ENCODE measurements at places on chromosomes 1 and 21. TPM values are rescaled to one million over a fixed set of nuclear protein-coding genes. Genes with fewer than 3 reads are reported as not detected.

Gene FUBP1
- 108 TPM for total RNA-seq

Gene TMPRSS2
- not detected for total RNA-seq

Gene CD34
- not detected for total RNA-seq

Gene DCST2
- total RNA-seq, result 0.17 TPM

Gene AMIGO1
- total RNA-seq, result 1.2 TPM

Gene KCNJ9
- not detected for total RNA-seq

Gene LRRC7
- total RNA-seq, result not detected

Gene S100A1
- 0.75 TPM for total RNA-seq

Gene RNF186
- not detected for total RNA-seq

Gene CACNA1S
- not detected for total RNA-seq

Gene HRNR
- not detected for total RNA-seq

Gene LPAR3
- total RNA-seq, result 0.75 TPM

Gene PKP1
- 0.03 TPM for total RNA-seq

Gene OR2AJ1
- total RNA-seq, result not detected

Gene GABRD
- total RNA-seq, result 1.0 TPM

Gene OLIG1
- not detected for total RNA-seq

Gene ADIPOR1
- total RNA-seq, result 64.2 TPM

Gene C1orf56
- total RNA-seq, result 8.6 TPM

Gene ASH1L
- total RNA-seq, result 7.2 TPM

Gene PIK3CD
- 7.8 TPM for total RNA-seq

Gene TMPRSS15
- total RNA-seq, result not detected

Gene WNT4
- total RNA-seq, result 0.31 TPM

Gene TDRD10
- total RNA-seq, result 0.16 TPM

Gene SIKE1
- 18.5 TPM for total RNA-seq
